Esophagus muscularis mucosa (tissue), 4 donors: ENCODE measurements at places on chromosomes 1 and 21.
A peak's percentile ranks its signal among the peaks of the same experiment; 100 is the strongest.

DNA sequence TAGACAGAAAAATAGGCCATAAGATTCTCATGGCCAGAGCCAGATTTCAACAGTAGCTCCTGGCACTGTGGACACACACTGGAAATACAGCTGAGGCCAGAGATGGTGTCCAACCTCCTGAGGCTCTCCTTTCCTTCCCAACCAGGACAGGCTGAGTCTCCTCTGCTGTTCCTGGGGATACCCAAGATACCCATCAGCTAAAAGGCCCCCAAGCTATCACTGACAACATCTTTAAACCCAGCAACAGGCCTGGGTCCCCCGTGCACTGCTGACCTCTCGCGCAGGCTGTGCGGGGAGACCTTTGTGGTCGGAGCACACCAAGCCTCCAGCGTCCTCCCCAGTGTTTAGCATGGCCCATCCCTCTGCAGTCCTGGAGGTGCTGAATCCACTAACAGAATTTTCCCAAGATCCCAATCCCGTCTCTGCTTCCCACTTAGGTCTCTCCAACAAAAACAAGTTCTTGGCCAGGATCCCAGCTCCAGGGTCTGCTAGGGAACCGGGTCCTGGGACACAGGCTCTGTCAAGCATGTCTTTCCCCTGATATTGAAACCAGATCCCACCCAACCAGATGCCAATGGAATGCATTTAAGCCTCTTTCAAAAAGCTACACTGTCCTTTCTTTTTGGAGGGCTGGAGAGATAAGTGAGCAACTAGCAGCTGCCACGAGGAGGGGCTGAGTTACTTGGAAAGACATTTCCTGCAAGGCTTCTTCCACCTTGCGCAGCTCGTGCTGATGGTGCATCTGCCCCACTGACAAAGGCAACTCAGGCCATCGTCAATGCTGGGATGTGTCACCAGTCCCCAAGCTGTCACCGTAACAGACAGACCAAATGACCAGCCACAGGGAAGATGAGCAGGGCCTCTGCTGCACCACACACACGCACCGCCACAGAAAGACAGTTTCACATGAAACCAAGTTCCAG, 73.2 kb downstream of the BCAR3 start:
- DNase-seq, result no peak

GRCh38 chr1:241408170-241408569, 51.2 kb upstream of the RGS7 start:
- DNase-seq, result no peak

- peak; percentile 77 for DNase-seq
Measured at GRCh38 chr1:152519851-152520250, 5.6 kb downstream of the CRCT1 start.

DNA sequence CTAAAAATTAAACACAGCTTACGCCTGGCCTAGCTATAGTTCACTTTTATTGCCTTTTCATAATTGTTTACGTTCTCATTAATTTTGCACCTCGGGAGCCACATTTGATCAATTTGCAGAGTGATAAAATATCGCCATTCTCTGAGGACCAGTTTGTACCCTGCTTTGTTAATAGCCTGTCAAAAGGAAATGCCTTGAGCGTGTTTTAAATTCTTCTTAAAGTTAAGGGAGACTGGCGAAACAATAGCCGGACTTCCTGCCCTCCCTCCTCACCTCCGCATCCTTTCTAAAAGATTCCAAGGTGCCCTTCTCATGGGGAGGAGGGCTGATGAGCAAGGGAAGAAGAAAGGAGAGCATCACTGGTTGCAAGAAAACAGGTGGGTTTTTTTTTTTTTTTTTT, 271.6 kb downstream of the KCNJ6 start:
- DNase-seq, result peak; percentile 19

- DNase-seq, result no peak
Measured at GRCh38 chr21:45366931-45367401, 38.0 kb upstream of the COL18A1 start.

- no peak for DNase-seq
Measured at GRCh38 chr1:78277253-78277652, 213.5 kb upstream of the PTGFR start.

DNA sequence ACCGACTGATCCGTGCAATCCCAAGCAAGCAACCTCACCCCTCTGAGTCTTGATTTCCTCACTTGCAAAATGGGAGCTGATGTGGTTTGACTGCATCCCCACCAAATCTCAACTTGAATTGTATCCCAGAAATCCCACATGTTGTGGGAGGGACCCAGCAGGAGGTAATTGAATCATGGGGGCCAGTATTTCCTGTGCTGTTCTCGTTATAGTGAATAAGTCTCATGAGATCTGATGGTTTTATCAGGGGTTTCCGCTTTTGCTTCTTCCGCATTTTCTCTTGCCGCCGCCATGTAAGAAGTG, 58.4 kb downstream of the FHAD1 start:
- no peak for DNase-seq

DNA sequence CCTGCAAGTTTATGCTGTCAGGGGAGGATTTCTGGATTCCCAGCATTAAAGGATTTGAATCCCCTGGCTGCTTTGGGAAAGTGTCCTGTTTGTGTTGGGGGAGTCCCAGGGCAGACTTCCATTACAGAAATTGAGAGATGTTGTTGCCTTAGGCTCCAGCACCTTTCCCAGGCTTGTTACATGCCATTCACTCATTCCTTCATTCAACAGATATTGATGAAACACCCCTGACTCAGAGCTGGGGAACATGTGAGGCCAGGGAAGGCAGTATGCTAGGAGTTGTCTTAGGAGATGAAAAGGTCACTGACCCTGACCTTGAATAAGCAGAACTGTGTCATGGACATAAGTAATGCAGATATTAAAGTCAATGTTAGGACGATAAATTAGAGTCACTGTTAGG, 161.7 kb downstream of the NTMT2 start:
- DNase-seq, result no peak

DNA sequence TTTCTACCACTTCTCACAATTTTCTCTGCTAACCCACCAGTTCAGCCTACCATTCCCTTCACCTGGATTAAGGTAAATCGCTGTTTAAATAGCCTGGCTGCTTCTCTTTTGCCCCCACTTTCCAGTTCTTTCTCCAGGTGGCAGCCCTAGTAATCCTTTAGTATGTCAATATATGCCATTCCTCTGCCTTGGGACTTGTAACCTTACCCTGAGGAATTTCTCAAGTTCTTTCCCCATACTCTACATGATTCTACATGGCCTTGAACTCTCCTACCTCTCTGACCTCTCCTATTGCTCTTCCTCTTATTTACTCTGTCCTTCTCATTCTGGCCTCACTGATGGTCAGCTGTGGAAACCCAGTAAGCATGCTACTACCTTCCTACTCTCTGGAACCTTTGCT, 546.0 kb downstream of the PLA2G4A start:
- no peak for DNase-seq

GRCh38 chr21:36038701-36039497, 21.4 kb downstream of the SETD4 start:
- DNase-seq, result no peak
